ENCODE measurements at places on chromosomes 1 and 21. TPM values are rescaled to one million over a fixed set of nuclear protein-coding genes. Genes with fewer than 3 reads are reported as not detected.

RGS13 gene
- total RNA-seq = not detected

CSF3R gene
- total RNA-seq = not detected

LCE1A gene
- total RNA-seq = not detected

TRPM2 gene
- total RNA-seq = 0.83 TPM

TNFRSF4 gene
- total RNA-seq = not detected

HAO2 gene
- not detected for total RNA-seq

FAM167B gene
- total RNA-seq = 0.31 TPM

ASTN1 gene
- 5.2 TPM for total RNA-seq

CAPZA1 gene
- total RNA-seq = 182 TPM

TRAF3IP3 gene
- not detected for total RNA-seq

HOOK1 gene
- total RNA-seq = 27.6 TPM

TSPAN1 gene
- total RNA-seq = not detected

RUNX3 gene
- total RNA-seq = 0.12 TPM

DPT gene
- total RNA-seq = not detected

PKNOX1 gene
- 29.9 TPM for total RNA-seq

LMO4 gene
- total RNA-seq = 112 TPM

HMCN1 gene
- 8.7 TPM for total RNA-seq

FAM163A gene
- total RNA-seq = 0.08 TPM

FNDC10 gene
- total RNA-seq = 15.1 TPM

GJA5 gene
- 1.7 TPM for total RNA-seq

ATP6V1G3 gene
- not detected for total RNA-seq

TRIM63 gene
- total RNA-seq = 0.17 TPM

USP33 gene
- total RNA-seq = 61.9 TPM

PTGFRN gene
- 21.8 TPM for total RNA-seq

GNAT2 gene
- 0.21 TPM for total RNA-seq

DNAJC6 gene
- 7.4 TPM for total RNA-seq

AADACL4 gene
- total RNA-seq = not detected

NHLH2 gene
- total RNA-seq = 2.3 TPM

LCE2A gene
- total RNA-seq = not detected

CRP gene
- total RNA-seq = not detected

SMIM11 gene
- 8.9 TPM for total RNA-seq

SYTL1 gene
- 5.4 TPM for total RNA-seq

KANK4 gene
- total RNA-seq = 0.19 TPM

AMY1B gene
- total RNA-seq = not detected

PCSK9 gene
- total RNA-seq = 275 TPM

EXOC8 gene
- total RNA-seq = 16.5 TPM

SYNJ1 gene
- total RNA-seq = 4.2 TPM

ETNK2 gene
- total RNA-seq = 26.2 TPM

SH2D5 gene
- total RNA-seq = 24.8 TPM

EDN2 gene
- total RNA-seq = not detected

KRTAP7-1 gene
- total RNA-seq = not detected

OR2G6 gene
- not detected for total RNA-seq

ZNHIT6 gene
- 20.4 TPM for total RNA-seq

CD247 gene
- 1.4 TPM for total RNA-seq

DENND2D gene
- total RNA-seq = 3.0 TPM

CELA3B gene
- not detected for total RNA-seq

PTAFR gene
- total RNA-seq = 0.76 TPM

NDUFS2 gene
- 94.7 TPM for total RNA-seq

PPIAL4G gene
- not detected for total RNA-seq

HES3 gene
- 49.7 TPM for total RNA-seq

KRTAP19-3 gene
- total RNA-seq = not detected

Measured in GM23338 (cell line).